ENCODE measurements at places on chromosomes 16 and 17. TPM values are rescaled to one million over a fixed set of nuclear protein-coding genes. Genes with fewer than 3 reads are reported as not detected.

KRT28 gene
- not detected for total RNA-seq

- peak; percentile 88 for DNase-seq
- no peaks in the 10 kb centered on the region for H3K4me1 ChIP-seq
- peak overlapping the region; percentile 96 for H3K4me3 ChIP-seq
- peaks cover 29% of the 10 kb centered on the region for H3K36me3 ChIP-seq
- no peaks in the 10 kb centered on the region for H3K27me3 ChIP-seq
- H3K27ac ChIP-seq, result peak overlapping the region; percentile 71
Measured at GRCh38 chr17:50865060-50865867, 890 bp downstream of the TOB1 start.

DNA sequence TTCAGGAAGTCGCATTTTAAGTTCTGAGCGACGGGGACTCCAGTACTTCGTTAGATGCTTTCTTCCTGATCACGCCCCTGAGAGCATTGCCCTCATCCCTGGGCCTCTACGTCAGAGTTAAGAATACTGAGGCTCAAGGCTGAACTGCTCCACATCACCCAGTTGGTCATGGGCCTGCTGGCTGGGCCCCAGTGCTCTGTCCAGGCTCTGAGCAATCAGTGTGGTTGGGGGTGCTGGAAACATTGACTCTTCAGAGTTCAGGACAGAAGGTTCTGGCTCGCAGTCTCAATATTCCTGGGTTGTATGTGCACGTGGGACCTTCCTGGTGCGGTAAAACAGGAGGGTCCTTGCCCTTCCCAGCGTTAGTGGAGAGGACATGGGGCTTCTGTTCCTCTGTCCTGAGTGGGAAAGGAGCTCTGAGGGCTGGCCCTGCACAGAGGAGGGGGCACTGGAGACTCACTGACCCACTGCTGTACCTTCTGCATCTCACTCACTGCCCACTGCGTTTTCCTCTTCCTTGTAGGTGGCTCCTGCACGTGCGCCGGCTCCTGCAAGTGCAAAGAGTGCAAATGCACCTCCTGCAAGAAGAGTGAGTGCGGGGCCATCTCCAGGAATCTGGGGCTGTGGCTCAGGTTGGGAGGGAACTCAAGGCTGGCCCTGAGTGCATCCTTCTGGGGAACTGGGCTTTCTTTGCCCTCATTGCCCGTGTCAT lies 518 bp downstream of the MT1E start:
- peaks cover 67% of the 10 kb centered on the region for H3K27me3 ChIP-seq
- DNase-seq, result peak; percentile 71

DNA sequence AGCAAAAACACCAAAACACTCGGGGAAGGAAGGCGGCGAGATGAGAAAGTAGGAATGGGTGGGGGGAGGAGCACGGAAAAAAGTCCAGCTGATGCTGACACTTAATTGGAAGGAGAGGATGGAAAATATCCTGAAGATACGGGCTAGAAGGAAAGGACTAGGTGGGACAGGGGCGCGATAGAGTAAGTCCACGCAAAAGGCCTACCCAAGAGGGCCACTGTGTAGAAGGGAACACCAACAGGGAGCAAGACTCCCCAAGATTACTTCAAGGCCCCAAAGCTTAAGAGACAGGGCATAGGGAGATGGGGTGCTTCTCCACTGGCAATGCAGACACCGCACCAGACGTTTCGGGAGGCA lies 736 bp downstream of the APPBP2 start:
- peak overlapping the region; percentile 97 for H3K27ac ChIP-seq
- peaks cover 8% of the 10 kb centered on the region for H3K36me3 ChIP-seq
- H3K4me1 ChIP-seq, result no peaks in the 10 kb centered on the region
- H3K4me3 ChIP-seq, result peak overlapping the region; percentile 92
- DNase-seq, result no peak

- H3K27me3 ChIP-seq, result no peaks in the 10 kb centered on the region
- no peak for DNase-seq
- no peaks in the 10 kb centered on the region for H3K36me3 ChIP-seq
- no peak overlapping the region for H3K27ac ChIP-seq
- no peaks in the 10 kb centered on the region for H3K4me1 ChIP-seq
- H3K4me3 ChIP-seq, result no peak overlapping the region
Measured at GRCh38 chr16:19151310-19151709, 16.7 kb upstream of the SYT17 start.

GRCh38 chr16:2470603-2471015 lies 488 bp upstream of the NTN3 start:
- H3K27me3 ChIP-seq, result peaks cover 32% of the 10 kb centered on the region
- peaks cover 11% of the 10 kb centered on the region for H3K4me1 ChIP-seq
- no peaks in the 10 kb centered on the region for H3K36me3 ChIP-seq
- H3K27ac ChIP-seq, result no peak overlapping the region
- no peak overlapping the region for H3K4me3 ChIP-seq

DNA sequence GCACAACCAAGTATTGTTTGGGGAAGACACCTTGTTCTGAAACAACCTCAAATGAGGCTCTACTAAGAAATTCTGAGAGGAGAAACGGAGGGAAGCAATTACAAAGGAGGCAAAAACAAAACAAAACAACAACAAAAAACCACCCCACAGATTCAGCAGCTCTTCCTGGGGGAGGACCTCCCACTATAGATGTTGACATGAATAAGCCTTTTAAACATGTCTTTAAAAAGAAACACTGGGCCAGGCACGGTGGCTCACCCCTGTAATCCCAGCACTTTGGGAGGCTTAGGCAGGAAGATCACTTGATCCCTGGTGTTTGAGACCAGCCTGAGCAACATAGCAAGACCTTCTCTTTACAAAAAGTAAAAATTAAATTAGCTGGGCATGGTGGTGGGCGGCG lies 22.6 kb upstream of the JPH3 start:
- H3K36me3 ChIP-seq, result no peaks in the 10 kb centered on the region
- no peaks in the 10 kb centered on the region for H3K4me1 ChIP-seq
- H3K27me3 ChIP-seq, result no peaks in the 10 kb centered on the region
- H3K4me3 ChIP-seq, result no peak overlapping the region
- no peak overlapping the region for H3K27ac ChIP-seq
- DNase-seq, result no peak

DNA sequence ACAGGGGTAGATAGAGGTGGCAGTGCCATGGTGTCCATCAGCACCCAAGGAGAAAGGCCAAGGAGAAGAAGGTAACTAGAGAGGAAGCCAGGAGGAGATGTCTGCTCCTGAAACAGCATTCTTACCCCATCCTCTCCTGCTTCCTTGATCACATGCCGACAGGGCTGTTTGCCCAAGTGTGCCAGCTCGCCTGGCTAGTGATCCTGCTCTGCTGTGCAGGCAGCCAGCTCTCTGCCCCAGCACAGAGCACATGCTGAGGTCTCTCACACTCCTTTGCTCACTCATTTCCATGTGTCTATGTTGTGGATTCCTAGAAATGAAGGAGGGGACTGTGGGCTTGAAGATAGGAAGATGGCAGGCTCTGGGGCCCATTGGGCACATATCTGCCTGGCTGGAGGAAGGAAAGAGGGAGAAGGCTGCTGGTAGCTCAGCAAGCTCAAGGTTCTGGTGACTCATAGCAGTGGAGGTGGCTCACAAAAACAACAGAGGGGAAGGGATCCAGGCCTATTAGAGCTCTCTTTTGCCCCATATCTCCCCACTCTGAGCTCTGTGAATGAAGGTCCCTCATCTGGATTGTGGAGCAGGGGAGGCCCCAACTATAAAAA lies 54.3 kb downstream of the NEUROD2 start:
- no peaks in the 10 kb centered on the region for H3K4me1 ChIP-seq
- H3K36me3 ChIP-seq, result peaks cover 18% of the 10 kb centered on the region
- DNase-seq, result no peak
- H3K27ac ChIP-seq, result no peak overlapping the region

All from endodermal cell (in vitro differentiated cells).